ENCODE measurements at places on chromosomes 11 and 22. TPM values are rescaled to one million over a fixed set of nuclear protein-coding genes. Genes with fewer than 3 reads are reported as not detected.

FJX1 gene
- 3.8 TPM for total RNA-seq

SAA4 gene
- not detected for total RNA-seq

ROBO4 gene
- total RNA-seq, result not detected

PRDM10 gene
- total RNA-seq, result 11.0 TPM

GGT1 gene
- total RNA-seq, result 11.1 TPM

DNA sequence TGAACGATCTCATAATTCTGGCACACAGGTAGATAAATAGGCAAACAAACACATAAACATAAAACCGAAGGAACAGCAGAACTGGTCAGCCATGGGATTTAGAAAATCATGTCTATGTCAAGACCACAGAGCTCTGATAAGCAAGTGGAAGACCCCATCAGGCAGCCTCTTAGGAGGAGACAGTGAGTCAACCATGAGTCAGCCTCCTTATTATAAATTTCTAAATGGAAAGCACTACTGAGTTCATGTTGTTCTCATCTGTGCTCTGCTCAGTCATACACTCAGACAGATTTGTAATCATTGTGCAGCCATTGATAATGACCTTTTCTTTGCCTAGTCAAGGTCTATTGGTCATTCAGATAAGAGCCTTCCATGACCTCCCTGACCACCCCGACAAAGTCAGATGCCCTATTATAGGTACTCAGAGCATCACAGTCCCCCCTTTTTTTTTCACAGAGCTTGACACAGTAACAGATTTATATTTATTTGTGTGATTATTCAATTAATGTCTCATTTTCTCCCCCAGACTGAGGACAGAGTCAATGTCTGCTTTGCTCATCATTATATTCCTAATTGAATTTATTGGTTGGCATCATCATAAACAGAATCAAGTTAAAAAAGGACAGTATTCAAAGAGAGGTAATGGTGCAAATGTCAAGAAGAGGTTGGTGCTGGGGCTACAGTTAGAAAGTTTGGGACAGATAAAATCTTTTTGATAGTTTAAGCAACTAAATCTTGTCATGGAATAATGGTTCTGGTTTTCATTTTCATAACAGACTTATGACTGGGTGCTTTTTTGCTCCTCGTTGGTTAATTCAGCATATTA is 579.7 kb upstream of the CCDC90B start:
- no peak overlapping the region for H3K27ac ChIP-seq
- peaks cover 4% of the 10 kb centered on the region for H3K27me3 ChIP-seq
- DNase-seq, result no peak

DNA sequence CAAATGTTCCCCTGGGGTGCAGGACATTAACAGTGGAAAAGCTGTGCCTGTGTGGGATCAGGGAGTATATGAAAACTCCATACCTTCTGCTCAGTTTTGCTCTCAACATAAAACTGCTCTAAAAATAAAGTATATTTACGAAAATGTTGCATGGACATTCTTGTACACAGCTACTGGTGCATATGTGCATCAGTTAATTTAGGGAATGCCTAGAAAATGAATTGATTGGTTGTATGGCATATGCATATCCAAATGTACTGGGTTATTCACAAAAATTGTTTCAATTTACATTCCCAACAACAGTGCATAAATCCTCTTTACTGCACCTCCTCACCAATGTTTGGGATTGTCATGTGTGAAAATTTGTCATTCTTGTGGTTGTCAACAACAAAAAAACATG is 251.1 kb upstream of the MPPED2 start:
- H3K27ac ChIP-seq, result no peak overlapping the region
- H3K4me3 ChIP-seq, result no peak overlapping the region
- no peaks in the 10 kb centered on the region for H3K4me1 ChIP-seq
- H3K36me3 ChIP-seq, result no peaks in the 10 kb centered on the region

DNA sequence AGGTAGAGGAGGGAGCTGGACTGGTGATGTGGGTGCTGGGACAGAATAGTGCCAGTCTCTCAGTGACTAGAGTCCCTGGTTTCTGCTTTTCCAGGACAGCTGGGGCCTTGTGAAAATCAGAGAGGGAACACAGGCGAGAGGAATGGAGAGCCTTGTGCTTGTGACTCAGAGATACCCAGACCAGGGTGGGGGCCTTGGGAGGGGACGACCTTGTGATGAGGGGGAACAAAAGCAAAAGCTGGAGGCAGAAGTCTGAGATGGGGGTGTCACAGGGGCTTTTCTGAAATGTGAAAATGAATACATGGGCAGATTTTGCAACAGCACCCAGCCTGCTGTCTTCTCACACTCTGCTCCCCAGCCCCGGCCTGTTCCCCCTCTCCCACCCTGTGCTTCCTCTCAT is 3.4 kb upstream of the NR1H3 start:
- no peak overlapping the region for H3K27ac ChIP-seq
- H3K4me1 ChIP-seq, result peaks cover 14% of the 10 kb centered on the region
- no peaks in the 10 kb centered on the region for H3K27me3 ChIP-seq
- H3K36me3 ChIP-seq, result no peaks in the 10 kb centered on the region
- DNase-seq, result no peak

GRCh38 chr11:1276041-1276790 is 33.2 kb downstream of the TOLLIP start:
- no peaks in the 10 kb centered on the region for H3K4me1 ChIP-seq
- no peaks in the 10 kb centered on the region for H3K27me3 ChIP-seq
- no peak overlapping the region for H3K27ac ChIP-seq
- no peak for DNase-seq
- peaks cover 9% of the 10 kb centered on the region for H3K36me3 ChIP-seq

- no peaks in the 10 kb centered on the region for H3K27me3 ChIP-seq
- H3K4me3 ChIP-seq, result no peak overlapping the region
- no peaks in the 10 kb centered on the region for H3K4me1 ChIP-seq
- H3K27ac ChIP-seq, result no peak overlapping the region
- H3K36me3 ChIP-seq, result no peaks in the 10 kb centered on the region
- DNase-seq, result no peak
Measured at GRCh38 chr11:45513821-45514340, 151.5 kb downstream of the CHST1 start.

GRCh38 chr11:612201-612960 is 3.4 kb downstream of the IRF7 start:
- peaks cover 10% of the 10 kb centered on the region for H3K4me1 ChIP-seq
- peak; percentile 45 for DNase-seq

GRCh38 chr11:2488004-2488403 is 43.2 kb downstream of the KCNQ1 start:
- H3K27ac ChIP-seq, result no peak overlapping the region
- no peaks in the 10 kb centered on the region for H3K4me1 ChIP-seq
- DNase-seq, result no peak
- peaks cover 62% of the 10 kb centered on the region for H3K36me3 ChIP-seq
- H3K4me3 ChIP-seq, result no peak overlapping the region

- H3K4me3 ChIP-seq, result no peak overlapping the region
- DNase-seq, result no peak
- H3K27ac ChIP-seq, result no peak overlapping the region
- no peaks in the 10 kb centered on the region for H3K36me3 ChIP-seq
Measured at GRCh38 chr11:76270389-76270788, 64.1 kb upstream of the WNT11 start.

- H3K27ac ChIP-seq, result no peak overlapping the region
- no peaks in the 10 kb centered on the region for H3K36me3 ChIP-seq
- H3K4me1 ChIP-seq, result no peaks in the 10 kb centered on the region
Measured at GRCh38 chr22:36796552-36797175, 20.2 kb downstream of the PVALB start.

DNA sequence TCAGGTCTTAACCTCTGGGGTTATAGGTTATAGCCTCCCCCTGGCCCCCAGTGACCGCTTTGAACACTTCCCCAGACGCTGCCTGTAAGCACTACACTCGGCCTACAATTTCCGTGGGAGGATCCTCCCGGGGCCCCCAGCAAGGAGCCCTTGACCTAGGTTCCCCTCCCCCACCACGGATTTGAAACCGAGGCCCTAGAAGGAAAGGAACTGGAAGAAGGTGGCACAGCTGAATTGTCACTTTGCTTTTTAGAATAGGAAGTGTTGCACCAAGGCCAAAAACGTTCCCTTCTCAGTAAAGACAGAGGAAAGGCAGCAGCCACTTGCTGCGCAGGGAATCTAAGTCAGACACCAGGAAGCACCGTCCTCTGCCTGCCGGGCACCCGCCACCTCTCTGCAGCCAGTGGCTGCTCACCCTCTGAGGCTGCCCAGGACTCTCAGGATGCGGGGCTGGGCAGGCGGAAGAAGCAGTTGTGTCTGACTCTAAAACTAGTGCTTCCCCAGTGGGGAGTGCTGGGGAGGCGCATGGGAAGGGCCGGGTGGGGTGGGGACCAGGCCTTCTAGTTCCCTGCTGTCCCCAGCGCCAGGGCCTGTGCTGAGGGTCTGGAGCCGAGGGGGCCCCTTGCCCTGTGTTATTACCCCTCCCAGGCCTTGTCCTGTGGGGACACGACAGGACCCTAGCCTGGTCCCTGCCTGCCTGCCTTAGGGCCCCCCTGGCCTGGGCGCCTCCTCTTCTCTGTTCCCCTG is 7.9 kb upstream of the FLRT1 start:
- H3K27ac ChIP-seq, result no peak overlapping the region
- H3K4me1 ChIP-seq, result no peaks in the 10 kb centered on the region
- peaks cover 36% of the 10 kb centered on the region for H3K27me3 ChIP-seq
- H3K4me3 ChIP-seq, result no peak overlapping the region
- no peaks in the 10 kb centered on the region for H3K36me3 ChIP-seq

DNA sequence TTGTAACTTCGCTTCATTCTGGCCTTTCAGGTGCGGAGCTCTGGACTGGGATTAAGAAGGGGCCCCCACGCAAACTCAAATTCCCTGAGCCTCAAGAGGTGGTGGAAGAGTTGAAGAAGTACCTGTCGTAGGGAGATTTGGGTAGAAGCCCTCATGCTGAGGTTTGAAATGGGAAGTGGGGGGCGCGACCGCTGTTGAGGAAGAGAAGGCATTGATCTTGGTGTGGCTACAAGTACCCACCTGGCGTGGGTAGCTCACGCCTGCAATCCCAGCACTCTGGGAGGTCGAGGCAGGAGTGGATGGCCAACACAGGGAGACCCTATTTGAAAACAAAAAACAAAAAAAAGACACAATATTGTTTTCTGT is 779 bp downstream of the SELENOH start:
- H3K36me3 ChIP-seq, result peaks cover 52% of the 10 kb centered on the region
- no peak for DNase-seq
- peaks cover 40% of the 10 kb centered on the region for H3K4me1 ChIP-seq
- H3K4me3 ChIP-seq, result peak overlapping the region; percentile 99

GRCh38 chr11:70247710-70248072 is 22.8 kb upstream of the PPFIA1 start:
- H3K27ac ChIP-seq, result no peak overlapping the region
- H3K4me3 ChIP-seq, result no peak overlapping the region
- no peak for DNase-seq
- H3K36me3 ChIP-seq, result no peaks in the 10 kb centered on the region

DNA sequence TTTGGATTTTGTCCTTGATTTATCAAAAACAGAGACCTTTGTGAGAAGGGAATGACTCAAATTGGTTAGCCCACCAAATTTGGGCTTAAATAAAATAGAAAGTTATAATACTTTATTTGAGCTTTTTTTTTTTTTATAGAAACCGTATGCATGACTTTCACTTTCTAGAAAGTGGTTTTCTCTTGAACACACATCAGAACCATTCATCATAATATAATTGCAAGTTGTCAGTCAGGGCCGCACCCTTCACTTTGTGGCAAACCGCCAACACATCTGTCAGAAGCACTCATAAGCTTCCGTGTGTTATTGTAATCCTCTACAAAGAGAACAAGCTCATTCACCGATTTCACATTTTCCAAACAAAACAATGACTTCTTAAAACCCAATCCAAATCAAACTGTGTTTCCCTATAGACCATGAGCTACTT is 76.1 kb downstream of the SOX6 start:
- H3K4me3 ChIP-seq, result no peak overlapping the region
- H3K36me3 ChIP-seq, result no peaks in the 10 kb centered on the region
- no peaks in the 10 kb centered on the region for H3K27me3 ChIP-seq
- peak; percentile 13 for DNase-seq
- H3K4me1 ChIP-seq, result peaks cover 2% of the 10 kb centered on the region

- peaks cover 5% of the 10 kb centered on the region for H3K4me1 ChIP-seq
- no peak for DNase-seq
- H3K4me3 ChIP-seq, result no peak overlapping the region
- no peaks in the 10 kb centered on the region for H3K36me3 ChIP-seq
- no peaks in the 10 kb centered on the region for H3K27me3 ChIP-seq
- H3K27ac ChIP-seq, result no peak overlapping the region
Measured at GRCh38 chr11:114044042-114044871, 15.3 kb upstream of the ZBTB16 start.

GRCh38 chr11:80916173-80916798 is 1475.5 kb upstream of the TENM4 start:
- no peaks in the 10 kb centered on the region for H3K4me1 ChIP-seq
- H3K4me3 ChIP-seq, result no peak overlapping the region
- H3K27ac ChIP-seq, result no peak overlapping the region
- H3K36me3 ChIP-seq, result no peaks in the 10 kb centered on the region

GRCh38 chr11:69611548-69612526 is 29.1 kb upstream of the CCND1 start:
- peaks cover 16% of the 10 kb centered on the region for H3K27me3 ChIP-seq
- no peak overlapping the region for H3K27ac ChIP-seq
- no peaks in the 10 kb centered on the region for H3K4me1 ChIP-seq
- DNase-seq, result no peak
- no peaks in the 10 kb centered on the region for H3K36me3 ChIP-seq

- DNase-seq, result no peak
- no peak overlapping the region for H3K27ac ChIP-seq
- H3K4me3 ChIP-seq, result no peak overlapping the region
- peaks cover 5% of the 10 kb centered on the region for H3K36me3 ChIP-seq
- H3K27me3 ChIP-seq, result no peaks in the 10 kb centered on the region
Measured at GRCh38 chr11:103370076-103370475, 260.9 kb downstream of the DYNC2H1 start.

GRCh38 chr11:68441466-68442230 is 18.9 kb upstream of the PPP6R3 start:
- no peaks in the 10 kb centered on the region for H3K27me3 ChIP-seq
- no peak overlapping the region for H3K27ac ChIP-seq
- no peak overlapping the region for H3K4me3 ChIP-seq
- peaks cover 3% of the 10 kb centered on the region for H3K4me1 ChIP-seq

GRCh38 chr11:9575260-9576240 is 2.1 kb downstream of the WEE1 start:
- H3K36me3 ChIP-seq, result peaks cover 44% of the 10 kb centered on the region
- H3K27ac ChIP-seq, result peak overlapping the region; percentile 82
- H3K4me1 ChIP-seq, result peaks cover 25% of the 10 kb centered on the region
- H3K27me3 ChIP-seq, result peaks cover 28% of the 10 kb centered on the region
- no peak for DNase-seq

DNA sequence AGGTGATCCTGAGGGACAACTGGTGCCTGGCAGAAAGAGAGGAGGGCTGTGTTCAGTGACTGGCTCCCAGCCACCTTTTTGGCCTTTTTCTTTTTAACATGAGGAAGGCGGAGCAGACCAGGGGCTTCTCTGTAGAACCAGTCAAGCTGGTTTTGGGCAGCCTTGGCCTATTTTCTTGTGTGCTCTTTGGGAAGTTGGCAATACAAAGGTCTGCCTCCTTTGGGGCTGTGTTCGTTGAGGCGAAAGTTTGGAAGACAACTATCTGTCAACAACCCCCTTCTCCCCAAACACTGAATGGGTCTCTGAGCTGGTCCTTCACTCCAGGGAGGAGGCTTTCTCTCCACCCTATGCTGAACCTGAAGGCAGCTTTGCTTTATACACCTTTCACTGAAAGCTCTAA is 8.5 kb downstream of the MARK2 start:
- no peak overlapping the region for H3K27ac ChIP-seq
- no peak for DNase-seq
- H3K36me3 ChIP-seq, result peaks cover 16% of the 10 kb centered on the region
- peaks cover 75% of the 10 kb centered on the region for H3K4me1 ChIP-seq

GRCh38 chr11:1336836-1337646 is 27.6 kb upstream of the TOLLIP start:
- no peak overlapping the region for H3K4me3 ChIP-seq
- peaks cover 9% of the 10 kb centered on the region for H3K27me3 ChIP-seq
- no peak overlapping the region for H3K27ac ChIP-seq
- H3K4me1 ChIP-seq, result peaks cover 11% of the 10 kb centered on the region

GRCh38 chr11:34149786-34150185 is 44.4 kb downstream of the NAT10 start:
- H3K27me3 ChIP-seq, result no peaks in the 10 kb centered on the region
- no peak overlapping the region for H3K4me3 ChIP-seq
- no peak overlapping the region for H3K27ac ChIP-seq
- H3K4me1 ChIP-seq, result no peaks in the 10 kb centered on the region
- no peak for DNase-seq
